GM12864 (cell line): ENCODE measurements at places on chromosomes 5 and 9.

DNA sequence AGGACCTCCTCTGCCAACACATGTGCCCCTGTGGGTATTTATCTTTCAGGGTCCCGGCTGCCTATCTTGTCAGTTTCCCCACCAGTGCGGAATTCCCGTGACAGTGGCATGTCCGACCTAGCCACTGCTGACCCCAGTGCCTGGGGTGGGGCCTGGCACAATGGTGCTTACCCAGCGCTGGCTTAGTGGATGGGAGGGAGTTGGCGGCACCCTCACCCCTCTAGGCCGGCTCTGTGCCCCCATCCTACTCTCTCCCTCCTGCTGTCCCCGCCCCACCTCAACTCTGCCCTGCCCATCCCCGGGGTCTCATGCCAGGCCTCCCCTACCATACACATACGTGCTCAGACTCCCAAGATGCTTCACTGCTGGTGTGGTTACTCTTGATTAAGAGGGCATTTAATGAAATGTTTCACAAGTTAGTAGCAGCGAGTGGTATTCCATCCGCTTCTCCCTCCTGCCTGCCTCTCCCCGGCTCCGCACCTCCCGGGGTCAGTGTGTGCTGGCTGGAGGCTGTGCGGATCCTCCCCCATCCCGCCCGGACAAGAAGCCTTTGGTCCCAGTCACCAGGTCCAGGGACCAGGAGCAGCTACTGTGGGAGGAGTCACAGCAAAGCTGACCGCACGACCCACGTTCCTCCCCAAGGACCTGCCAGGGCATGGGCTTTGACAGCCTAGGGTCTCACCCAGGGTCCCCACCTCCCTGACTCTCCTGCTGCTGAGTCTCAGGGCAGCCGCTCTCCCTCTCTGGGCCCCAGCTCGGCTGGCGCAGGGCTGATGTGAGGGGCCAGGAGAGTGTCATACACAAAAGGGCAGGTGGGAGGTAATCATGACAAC lies 9.5 kb upstream of the QRFP start:
- no peak for DNase-seq

GRCh38 chr5:108523360-108523759 lies 141.5 kb upstream of the FBXL17 start:
- no peak for DNase-seq

- no peak for DNase-seq
Observed at GRCh38 chr5:52920929-52921328, 68.2 kb upstream of the ITGA2 start.

DNA sequence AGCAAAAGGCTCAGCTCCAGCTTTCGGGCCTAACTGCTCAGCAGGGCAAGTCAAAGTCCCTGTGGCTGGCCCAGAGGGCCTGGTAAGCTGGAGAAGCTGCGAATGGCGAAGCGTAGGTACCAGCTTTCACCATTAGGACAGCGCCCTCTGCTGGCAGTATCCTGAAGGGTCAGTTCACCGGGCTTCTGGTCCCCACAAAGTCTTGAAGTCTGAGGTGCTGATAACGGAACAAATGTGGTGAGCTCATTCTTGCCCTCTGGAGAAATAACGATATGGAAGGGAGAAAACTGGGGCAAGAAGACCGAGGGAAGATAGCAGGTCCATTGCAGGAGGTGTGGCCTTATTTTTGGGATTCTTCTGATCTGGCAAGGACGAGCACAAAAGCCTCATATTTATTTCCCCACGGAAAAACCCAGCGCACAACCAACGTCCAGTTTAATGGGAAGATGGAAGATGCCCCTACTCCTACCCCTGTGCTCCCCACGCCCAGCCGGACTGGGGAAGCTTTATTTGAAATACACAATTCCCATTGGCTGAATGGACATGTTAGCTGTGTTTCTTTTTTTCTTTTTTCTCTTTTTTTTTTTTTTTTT lies 7.2 kb downstream of the SOWAHA start:
- peak; percentile 74 for DNase-seq

- peak; percentile 10 for DNase-seq
Observed at GRCh38 chr9:69279084-69279731, 45.8 kb upstream of the ENTREP1 start.

- DNase-seq: no peak
Observed at GRCh38 chr9:121589986-121590385, 61.4 kb upstream of the DAB2IP start.

DNA sequence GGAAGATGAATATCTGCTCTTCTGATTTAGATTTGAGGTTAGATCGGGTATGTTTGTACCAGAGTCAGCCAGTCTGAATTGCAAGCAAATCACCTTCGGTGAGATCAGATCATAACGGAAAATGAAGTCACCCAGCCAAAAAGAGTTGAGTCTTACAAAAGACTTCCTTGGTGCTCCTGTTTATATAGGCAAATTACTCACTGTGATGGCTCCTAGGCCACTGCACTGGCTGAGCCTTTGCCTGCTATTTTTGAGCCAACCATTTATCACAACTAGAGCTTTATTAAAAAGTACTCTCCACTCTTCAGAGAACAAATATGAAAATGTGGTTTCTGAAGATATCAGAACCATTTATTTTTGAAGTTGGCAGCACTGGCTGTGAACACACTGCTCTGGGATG lies 277.7 kb upstream of the PCSK5 start:
- no peak for DNase-seq

GRCh38 chr9:91127653-91128052 lies 234.1 kb downstream of the AUH start:
- DNase-seq: no peak

GRCh38 chr5:97242341-97242740 lies 59.3 kb upstream of the RIOK2 start:
- no peak for DNase-seq

- DNase-seq: no peak
Observed at GRCh38 chr5:32400401-32400800, 44.1 kb downstream of the ZFR start.

GRCh38 chr5:139597134-139597533 lies 36.0 kb downstream of the UBE2D2 start:
- DNase-seq: no peak

- DNase-seq: no peak
Observed at GRCh38 chr5:146962801-146963355, 84.3 kb upstream of the PPP2R2B start.

GRCh38 chr5:143491646-143492045 lies 88.2 kb upstream of the NR3C1 start:
- DNase-seq: no peak

DNA sequence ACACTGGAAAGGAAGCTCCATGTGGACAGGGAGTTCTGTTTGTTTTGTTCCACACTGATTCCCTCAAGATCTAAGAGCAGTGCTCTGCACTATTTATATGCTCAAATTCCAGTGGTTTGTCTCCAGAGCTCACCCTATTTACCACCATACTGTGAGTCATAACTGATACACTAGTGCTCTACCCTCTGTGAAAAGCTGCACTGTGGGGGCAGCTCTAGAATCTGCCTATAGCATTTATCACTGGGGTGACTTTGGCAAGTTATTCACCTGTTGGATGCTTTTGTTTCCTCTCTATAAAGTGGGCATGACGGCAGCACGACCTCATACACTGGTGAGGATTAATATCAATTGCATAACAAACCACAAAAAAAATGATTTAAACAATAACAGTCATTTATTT lies 307.8 kb downstream of the NR2F1-AS1 start:
- DNase-seq: no peak

GRCh38 chr9:7150153-7150890 lies 392.5 kb downstream of the KDM4C start:
- DNase-seq: no peak

- no peak for DNase-seq
Observed at GRCh38 chr5:34699155-34700077, 43.3 kb downstream of the RAI14 start.
